Stimulated activated CD8-positive, alpha-beta memory T cell treated with anti-CD3 and anti-CD28 coated beads, Interleukin-12 subunit alpha, Interleukin-12 subunit beta, amount 100 ng/mL, for 4 hours (primary cell): ENCODE measurements at places on chromosomes 11 and 22.

DNA sequence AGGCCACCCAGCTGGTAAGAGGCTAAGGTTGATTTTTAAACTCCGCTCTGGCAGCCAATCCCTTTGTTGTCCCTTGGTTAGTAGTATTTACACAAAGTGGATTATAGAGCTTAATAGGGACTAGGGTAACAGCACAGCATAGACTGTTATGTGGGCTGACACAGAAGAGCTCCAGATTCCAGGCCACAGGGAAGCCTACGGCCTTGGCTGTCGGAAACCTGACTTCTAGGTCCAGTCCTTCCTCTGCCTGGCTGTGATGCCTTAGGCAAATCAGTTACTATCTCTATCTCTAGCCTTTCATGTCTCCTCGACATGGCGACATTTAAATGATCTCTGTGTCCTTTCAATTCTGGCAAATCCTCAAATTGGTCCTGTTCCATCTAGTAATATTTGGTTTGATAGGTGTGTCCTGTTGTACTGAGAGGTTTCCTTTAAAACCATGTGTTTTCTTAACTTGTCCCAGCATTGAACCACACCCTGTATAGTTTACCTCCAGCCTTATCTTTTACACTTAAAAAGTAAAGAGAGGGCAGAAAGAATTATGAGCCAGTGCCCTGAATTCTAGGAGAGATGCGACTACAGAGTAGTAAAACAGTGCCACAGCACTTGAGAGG is 4.2 kb downstream of the MMP1 start:
- DNase-seq: no peak

DNA sequence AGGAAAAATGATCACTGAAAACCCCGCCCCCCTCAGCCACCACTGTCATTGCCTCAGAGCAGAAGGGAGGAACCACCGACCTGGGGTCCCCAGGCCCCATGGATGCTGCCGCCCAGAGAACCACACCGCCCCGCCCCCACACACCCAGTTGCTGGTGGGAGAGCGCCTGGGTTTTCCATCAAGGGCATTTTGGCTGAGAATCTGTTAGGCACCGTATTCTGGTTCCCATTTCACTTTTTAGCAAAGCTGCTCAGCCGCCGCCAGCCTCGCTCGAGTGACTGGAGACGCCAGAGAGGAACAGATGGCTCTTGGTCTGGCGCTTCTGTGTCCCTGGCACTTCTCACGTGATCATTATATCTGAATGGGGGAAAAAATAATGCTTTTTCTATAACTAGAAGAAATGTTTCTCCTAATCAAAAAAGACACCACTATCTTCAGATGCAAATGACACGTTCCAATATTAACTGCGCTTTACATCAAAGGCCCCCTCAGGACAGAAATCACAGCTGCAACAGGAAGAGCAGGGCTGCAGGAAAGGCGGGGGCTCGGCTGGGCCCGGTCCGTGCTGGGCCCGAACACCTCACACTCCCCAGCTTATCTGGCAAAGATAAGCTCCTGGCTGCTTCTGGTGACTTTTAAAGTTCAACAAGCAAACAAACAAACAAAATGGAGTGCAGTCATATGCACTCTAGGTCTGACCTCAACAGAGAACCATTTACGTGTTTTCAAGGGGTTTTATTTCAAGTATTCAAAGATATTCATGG is 149.8 kb downstream of the MPPED1 start:
- no peak for DNase-seq

DNA sequence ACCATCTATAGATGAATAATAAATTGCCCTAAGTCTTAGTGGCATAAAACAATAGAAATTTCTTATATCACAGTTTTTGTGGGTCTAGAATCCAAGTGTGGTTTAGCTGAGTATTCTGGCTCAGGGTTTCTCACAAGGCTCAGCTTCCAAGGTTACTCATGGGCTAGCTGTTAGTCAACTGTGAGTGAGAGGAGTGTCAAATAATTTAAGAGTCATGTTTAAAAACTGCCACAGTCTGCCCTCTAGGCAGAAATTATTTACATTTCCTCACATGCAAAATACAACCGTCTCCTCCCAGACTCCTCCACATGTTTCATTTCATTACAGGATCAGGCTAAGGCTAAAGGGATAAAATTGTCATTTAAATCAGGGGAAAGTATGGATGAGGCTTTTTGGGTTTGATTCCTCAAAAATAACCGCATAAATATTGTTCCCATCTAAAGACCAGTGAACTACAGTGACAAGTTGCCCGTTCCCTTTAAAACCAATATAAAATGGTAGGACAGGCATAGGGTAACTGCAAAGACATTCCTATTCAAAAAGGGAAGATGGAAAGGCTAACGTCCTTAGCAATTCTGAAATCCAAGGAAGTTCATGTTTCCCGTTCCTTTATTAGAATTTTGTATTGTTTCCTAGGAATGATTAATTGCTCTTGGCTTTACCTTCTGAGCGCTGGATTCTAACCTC is 324.3 kb downstream of the DYNC2H1 start:
- no peak for DNase-seq

DNA sequence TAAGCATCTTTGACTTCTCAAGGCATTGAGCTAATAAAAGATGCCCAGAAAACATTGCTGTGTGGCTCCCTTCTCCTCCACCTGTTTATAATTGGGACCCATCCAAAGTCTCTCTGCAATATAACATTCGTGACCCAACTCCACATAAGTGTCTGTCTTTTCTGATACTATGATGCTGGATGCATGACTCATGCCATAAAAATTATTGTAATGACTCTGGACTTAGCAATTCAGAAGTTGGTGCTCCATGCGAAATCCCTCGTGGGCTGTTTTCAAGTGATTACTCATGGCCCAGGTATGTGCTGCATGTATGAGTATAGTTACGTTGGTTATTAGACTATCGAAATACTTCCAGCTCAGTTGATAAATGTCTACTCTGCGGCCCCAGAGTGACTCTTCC is 11.7 kb downstream of the FJX1 start:
- DNase-seq: no peak

DNA sequence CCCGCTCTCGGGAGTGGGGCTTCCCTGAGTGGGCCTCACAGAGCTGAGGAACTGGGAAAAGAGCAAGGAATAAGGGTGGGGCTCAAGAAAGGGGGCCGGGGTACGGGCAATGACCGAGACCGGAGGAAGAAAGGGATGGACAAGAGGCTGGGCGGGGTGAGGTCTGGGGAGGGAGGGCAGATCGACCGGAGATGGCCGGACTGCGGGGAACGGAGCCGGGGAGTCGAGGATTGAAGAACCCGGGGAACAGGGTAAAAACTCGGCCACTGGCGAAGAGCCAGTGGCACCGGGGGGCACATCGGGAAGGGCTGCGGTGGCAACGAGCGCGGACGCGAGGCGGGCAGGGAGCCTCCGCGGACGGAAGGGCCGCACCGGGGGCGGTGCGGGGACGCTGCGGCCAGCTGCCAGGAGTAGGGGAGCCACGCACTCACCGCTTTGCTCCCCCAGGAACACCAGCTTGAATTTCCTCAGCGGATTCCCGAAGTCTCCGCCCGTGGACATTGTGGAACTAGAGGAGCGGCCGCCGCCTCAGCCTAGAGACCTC is 667 bp downstream of the RAB6A start:
- no peak for DNase-seq

DNA sequence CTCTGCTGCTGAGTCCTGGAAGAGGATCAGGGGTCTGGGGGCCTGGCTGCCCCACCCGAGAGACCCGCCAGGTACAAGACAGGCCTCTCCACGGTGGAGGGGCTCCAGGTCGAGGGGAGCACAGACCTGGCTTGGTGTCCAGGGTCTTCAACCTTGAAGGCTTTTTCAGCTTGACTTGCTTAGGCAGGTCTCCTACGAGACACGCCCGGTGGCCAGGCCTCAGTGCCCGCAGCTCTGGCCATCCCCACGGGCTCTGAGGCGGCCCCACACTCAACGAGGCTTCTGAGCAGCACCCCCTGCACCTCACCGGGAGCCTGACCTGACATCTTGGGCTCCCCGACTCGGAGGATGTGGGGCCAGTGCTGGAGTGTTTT is 6.6 kb upstream of the PLXNB2 start:
- no peak for DNase-seq

DNA sequence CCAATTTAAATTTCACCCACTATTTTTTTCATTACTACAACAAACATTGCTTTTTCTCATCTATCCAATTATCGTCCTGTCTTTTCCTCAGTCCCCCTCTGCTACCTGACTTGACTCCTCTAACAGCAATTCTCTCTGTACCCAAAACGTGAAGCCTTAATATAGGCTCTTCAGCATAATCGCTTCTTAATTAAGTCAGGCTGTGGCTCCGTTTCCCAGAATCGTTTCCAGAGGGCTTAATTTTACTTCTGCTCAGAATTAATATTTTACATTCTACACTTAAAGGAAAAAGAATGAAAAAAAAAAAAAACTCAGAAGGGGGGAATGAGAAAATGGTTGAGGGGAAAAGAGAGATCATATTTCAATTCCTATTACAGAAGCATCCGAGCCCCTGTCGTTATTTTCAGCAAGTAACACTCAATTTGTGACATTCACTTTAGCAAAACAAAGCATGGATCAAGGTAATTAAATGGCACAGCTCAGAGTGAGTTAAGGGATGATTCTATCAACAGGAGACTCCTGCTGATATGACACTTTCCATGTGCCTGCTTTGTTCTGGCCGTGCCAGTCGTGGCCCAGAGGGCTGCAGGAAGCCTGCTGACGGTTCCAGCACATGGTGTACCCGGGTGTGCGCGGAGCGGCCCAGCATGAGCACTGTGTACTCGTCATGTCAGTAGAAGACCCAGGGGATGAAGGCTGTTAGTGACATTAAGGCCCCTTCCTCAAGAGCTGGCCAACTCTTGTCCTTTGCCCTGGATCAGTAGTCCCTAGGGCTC is 272.5 kb downstream of the NTM start:
- DNase-seq: no peak

GRCh38 chr11:47980907-47981621 is 705 bp downstream of the PTPRJ start:
- no peak for DNase-seq

DNA sequence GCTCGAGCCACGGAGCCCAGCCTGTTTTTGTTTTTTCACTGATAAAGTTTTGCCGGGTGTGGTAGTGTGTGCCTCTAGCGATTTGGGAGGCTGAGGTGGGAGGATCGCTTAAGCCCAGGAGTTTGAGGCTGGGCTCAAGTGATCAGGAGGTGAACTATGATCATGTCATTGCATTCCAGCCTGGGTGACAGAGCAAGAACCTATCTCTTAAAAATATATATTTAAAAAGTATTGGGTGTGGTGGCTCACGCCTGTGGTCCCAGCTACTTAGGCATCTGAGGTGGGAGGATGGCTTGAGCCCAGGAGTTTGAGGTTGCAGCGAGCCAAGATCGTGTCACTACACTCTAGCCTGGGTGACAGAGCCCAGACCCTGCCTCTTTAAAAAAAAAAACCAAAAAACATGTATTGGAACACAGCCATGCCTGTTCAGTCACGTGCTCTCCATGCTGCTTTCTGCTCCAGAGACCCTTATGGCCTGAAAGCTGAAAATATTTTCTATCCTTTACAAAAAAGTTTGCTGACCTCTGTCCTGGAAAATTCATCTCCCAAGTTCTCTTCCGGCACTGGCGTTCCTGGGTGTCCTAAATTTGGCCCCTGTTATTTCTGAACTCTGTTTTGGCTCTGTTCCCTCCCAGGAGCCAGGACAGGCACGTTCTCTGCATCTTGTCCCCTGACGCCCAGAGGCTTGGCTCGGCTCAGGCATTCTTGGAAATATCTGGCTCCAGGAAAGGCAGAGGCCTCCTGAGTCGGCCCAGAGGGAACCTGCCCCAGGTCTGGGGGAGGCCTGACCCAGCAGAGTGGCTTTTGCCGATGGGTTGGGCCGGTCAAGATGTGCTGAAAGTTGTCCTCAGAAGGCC is 61.3 kb upstream of the PPP6R3 start:
- DNase-seq: no peak

DNA sequence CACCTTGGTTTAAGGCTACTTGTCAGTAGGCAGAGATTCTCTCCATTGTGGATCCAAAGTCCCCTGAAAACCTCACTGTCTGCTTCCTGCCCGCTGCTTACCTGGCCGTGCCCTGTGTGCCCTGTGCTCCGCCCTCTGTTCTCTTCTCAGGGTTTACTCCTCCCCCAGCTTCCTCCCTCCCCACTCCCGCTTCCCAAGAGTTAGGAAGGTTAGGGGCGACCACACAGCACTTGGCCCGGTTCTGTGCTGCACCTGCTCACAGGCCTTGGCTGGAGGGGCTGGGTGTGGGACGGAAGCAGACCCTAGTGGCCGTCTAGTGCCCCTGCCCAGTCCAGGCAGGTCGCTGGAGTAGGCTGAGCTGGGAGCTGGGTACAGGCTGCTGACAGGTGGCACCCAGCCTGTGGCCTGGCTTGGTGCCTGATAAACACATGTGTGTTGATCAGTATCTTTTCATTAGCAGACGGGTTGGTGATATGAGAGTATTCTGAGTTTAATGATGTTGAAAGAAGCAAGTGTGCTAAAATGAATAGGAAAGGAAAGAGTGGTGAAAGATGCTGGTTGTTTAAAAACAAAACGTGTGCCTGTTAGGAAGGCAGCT is 40.5 kb downstream of the GRAMD4 start:
- no peak for DNase-seq

DNA sequence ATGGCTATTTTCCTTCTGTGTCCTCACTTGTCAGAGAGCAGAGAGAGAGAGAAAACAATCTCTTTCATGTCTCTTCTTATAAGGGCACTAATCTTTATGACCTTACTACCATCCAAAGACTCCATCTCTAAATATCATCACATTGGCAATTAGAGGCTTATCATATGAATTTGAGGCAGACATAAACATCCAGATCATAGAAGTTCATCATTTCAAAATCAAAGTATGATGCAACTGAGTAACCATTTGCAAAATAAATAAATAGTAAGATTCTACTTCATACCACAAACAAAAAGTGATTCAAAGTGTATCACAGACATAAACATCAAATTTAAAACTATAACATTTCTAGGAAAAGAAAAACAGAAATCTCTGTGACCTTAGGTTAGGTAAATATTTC is 504.7 kb upstream of the ARHGAP42 start:
- no peak for DNase-seq

DNA sequence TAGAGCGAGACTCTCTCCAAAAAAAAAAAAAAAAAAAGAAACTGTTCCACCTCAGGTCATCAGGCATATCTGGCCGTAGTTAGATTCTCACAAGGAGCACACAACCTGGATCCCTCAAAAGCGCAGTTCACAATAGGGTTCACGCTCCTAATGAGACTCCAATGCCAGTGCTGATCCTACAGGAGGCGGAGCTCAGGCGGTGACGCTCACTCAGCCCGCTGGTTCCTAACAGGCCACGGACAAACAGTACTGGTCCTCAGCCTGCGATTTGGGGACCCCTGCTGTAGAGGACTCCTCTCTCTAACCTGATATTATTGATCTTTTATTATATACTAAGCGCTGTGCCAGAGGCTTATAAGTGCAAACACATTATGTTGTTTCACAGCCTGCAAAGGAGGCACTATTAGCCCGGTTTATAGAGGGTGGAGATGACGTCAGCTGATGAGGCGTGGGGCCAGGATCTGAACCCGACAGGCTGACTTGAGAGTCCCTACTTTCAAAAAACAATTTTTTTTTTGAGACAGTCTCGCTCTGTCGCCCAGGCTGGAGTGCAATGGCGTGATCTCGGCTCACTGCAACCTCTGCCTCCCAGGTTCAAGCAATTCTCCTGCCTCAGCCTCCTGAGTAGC is 4.9 kb upstream of the MAFF start:
- DNase-seq: no peak

GRCh38 chr22:38226853-38227649 is 25.3 kb downstream of the MAFF start:
- DNase-seq: no peak

- no peak for DNase-seq
These were observed 34.9 kb upstream of the RRAS2 start for GRCh38 chr11:14393889-14394288.
